ENCODE measurements at places on chromosomes 11 and 22. TPM values are rescaled to one million over a fixed set of nuclear protein-coding genes. Genes with fewer than 3 reads are reported as not detected.
A peak's percentile ranks its signal among the peaks of the same experiment; 100 is the strongest.

- H3K27ac ChIP-seq, result no peak overlapping the region
- no peak overlapping the region for H3K4me3 ChIP-seq
- H3K27me3 ChIP-seq, result peaks cover 28% of the 10 kb centered on the region
These were observed 23.4 kb upstream of the MPPED1 start for GRCh38 chr22:43388420-43388851.

- DNase-seq, result no peak
- peaks cover 4% of the 10 kb centered on the region for H3K4me1 ChIP-seq
- no peak overlapping the region for H3K27ac ChIP-seq
- H3K36me3 ChIP-seq, result no peaks in the 10 kb centered on the region
These were observed 27.2 kb downstream of the PHLDB1 start for GRCh38 chr11:118634431-118635236.

- H3K4me1 ChIP-seq, result peaks cover 19% of the 10 kb centered on the region
- H3K27me3 ChIP-seq, result no peaks in the 10 kb centered on the region
- no peak overlapping the region for H3K4me3 ChIP-seq
- DNase-seq, result no peak
- no peaks in the 10 kb centered on the region for H3K36me3 ChIP-seq
- no peak overlapping the region for H3K27ac ChIP-seq
These were observed 95.3 kb downstream of the MED15 start for GRCh38 chr22:20602609-20603164.

- H3K4me3 ChIP-seq, result no peak overlapping the region
- no peak for DNase-seq
- no peak overlapping the region for H3K27ac ChIP-seq
These were observed 3.6 kb downstream of the SSH3 start for GRCh38 chr11:67306769-67307544.

DNA sequence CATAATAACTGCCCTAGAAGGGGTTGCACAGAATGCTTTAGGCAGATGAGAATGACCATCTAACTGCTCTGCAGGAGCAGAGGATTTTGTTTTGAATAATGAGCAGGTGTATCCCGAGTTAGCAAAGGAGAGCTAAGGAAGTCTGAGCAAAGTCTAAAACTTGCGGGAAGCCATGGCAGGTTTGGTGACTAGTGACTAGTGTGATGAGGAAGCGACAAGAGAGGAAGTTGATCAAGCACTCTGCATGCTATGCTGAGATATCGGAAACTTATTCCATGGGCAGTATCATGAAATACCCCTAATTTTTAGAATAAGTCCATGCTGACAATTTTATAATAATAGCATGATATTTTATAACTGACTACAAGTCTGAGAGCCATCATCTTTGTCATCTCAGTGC lies 12.9 kb downstream of the OLFML1 start:
- H3K36me3 ChIP-seq, result no peaks in the 10 kb centered on the region
- no peak overlapping the region for H3K27ac ChIP-seq
- no peak overlapping the region for H3K4me3 ChIP-seq
- peaks cover 9% of the 10 kb centered on the region for H3K4me1 ChIP-seq
- no peak for DNase-seq

DNA sequence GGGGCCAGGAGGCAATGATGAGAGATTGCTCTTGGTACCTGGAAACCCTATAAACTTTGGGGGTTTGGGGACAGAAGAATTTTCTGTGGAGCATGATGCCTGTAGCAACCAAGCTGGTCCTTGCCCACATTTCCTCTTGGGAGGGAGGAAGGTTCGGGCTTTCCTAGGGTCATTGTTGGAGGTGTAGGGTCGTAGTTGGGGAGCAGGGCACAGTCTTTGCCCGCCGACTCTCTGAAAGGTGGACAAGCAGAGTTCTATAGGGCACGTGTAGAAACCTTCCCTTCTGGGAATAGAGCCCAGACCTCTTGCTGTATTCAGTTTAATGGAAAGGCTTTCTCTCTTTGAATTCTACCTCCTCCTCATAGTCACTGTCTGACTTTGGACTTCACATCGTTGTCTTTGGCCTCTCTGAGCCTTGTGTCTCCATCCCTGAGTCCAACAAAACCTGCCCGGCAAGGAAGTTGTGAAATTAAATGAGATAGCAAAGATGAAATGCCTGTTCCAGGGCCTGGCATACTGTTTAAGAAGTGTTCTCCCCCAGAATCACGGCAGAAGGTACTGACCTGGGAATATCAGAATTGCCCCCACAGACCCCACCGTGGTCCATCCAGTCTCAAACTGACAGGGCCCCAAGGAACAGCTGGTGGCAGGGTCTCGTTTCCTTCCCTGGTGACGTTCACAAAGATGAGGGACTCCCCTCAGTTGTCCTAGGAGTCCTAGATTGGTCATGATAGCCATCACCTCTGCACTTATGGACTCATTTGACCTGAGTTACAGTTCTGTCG lies 1.6 kb downstream of the PRDM11 start:
- peaks cover 10% of the 10 kb centered on the region for H3K27me3 ChIP-seq
- H3K36me3 ChIP-seq, result no peaks in the 10 kb centered on the region
- H3K27ac ChIP-seq, result no peak overlapping the region
- peaks cover 33% of the 10 kb centered on the region for H3K4me1 ChIP-seq
- peak overlapping the region; percentile 83 for H3K4me3 ChIP-seq
- DNase-seq, result no peak

DNA sequence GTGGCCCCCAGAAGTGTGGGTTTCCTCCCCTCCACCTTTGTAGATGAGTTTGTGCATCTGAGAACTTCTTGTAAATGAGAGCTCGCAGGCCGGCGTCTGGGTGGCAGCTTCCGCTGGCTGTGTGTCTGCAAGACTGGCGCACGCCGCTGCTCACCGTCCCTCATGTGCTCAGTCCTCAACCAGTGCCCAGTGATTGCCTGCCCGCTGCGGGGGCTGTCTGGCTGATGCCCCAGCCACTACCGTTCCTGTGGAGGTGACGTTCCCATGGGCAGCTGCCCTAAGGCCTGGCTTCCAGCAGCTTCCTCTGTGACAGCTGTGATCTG lies 8.8 kb downstream of the TBX1 start:
- H3K27ac ChIP-seq, result no peak overlapping the region
- no peak for DNase-seq
- H3K4me1 ChIP-seq, result no peaks in the 10 kb centered on the region
- H3K4me3 ChIP-seq, result no peak overlapping the region

DNA sequence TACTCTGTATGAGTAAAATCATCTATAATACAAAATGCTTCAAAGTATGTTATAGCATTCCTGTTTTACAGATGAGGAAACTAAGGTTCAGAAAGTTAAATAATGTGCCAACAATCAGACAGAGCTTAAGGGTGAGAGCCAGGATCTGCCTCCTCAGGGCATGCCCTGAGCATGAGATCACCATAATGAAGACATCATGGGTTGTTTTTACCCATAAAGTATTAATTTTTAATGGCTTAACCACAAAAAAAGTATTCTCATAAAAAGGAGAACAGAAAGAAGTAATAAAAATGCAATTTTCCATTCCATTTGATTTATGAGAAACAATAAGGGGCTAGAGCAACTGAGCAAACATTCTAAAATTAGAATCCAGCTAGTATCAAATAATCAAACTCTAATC lies 534.3 kb upstream of the ARHGAP42 start:
- peaks cover 5% of the 10 kb centered on the region for H3K36me3 ChIP-seq
- no peak for DNase-seq
- no peaks in the 10 kb centered on the region for H3K4me1 ChIP-seq
- H3K27ac ChIP-seq, result no peak overlapping the region
- no peaks in the 10 kb centered on the region for H3K27me3 ChIP-seq

- H3K27ac ChIP-seq, result no peak overlapping the region
- no peak overlapping the region for H3K4me3 ChIP-seq
- DNase-seq, result no peak
- no peaks in the 10 kb centered on the region for H3K4me1 ChIP-seq
These were observed 142.2 kb upstream of the SESN3 start for GRCh38 chr11:95373241-95373640.

GRCh38 chr11:40974186-40974795 lies 485.2 kb downstream of the LRRC4C start:
- no peak overlapping the region for H3K4me3 ChIP-seq
- no peak overlapping the region for H3K27ac ChIP-seq
- H3K4me1 ChIP-seq, result no peaks in the 10 kb centered on the region
- DNase-seq, result no peak
- no peaks in the 10 kb centered on the region for H3K27me3 ChIP-seq
- H3K36me3 ChIP-seq, result peaks cover 11% of the 10 kb centered on the region

DNA sequence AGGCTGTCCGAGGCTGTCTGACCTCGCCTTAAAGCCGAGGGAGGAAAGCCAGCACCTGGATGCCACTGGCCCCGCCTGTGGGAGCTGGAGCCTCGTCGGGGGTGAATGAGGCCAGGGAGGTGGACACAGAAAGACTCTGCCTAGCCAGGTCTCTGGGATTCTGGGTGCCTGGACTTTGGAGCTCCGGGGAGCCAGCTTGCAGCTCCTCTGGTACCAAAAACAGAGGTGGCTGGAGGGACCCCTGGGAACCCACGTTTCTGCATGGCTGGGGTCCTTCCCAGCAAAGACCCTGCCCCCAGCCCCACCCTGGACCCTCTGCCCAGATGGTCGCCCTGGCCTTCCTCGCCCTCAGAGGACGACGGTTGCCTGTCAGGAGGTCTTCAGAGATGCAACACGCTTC lies 239.7 kb downstream of the BRD1 start:
- no peaks in the 10 kb centered on the region for H3K27me3 ChIP-seq
- no peak overlapping the region for H3K4me3 ChIP-seq
- H3K36me3 ChIP-seq, result no peaks in the 10 kb centered on the region
- no peak for DNase-seq
- H3K27ac ChIP-seq, result no peak overlapping the region

DNA sequence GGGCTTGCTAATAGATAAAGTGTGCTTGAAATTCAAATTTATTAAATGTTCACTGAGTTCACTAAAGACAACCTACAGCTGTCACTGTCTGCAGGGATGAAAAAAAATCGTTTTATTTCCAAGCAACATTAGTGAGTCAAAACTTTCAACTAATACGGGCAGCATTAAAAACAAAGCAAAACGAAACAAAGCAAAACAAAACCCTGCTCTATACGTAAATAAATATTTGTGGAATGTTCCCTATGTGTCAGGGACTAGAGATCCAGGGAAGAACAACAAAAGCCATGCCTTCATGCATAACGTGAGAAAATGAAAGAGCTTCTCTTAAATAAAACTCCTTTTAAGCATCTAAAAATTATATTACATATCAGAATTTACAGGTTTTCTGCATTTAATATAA lies 553 bp downstream of the NAALAD2 start:
- DNase-seq, result no peak
- H3K27me3 ChIP-seq, result peaks cover 26% of the 10 kb centered on the region
- no peak overlapping the region for H3K27ac ChIP-seq
- peaks cover 8% of the 10 kb centered on the region for H3K36me3 ChIP-seq
- no peak overlapping the region for H3K4me3 ChIP-seq

DNA sequence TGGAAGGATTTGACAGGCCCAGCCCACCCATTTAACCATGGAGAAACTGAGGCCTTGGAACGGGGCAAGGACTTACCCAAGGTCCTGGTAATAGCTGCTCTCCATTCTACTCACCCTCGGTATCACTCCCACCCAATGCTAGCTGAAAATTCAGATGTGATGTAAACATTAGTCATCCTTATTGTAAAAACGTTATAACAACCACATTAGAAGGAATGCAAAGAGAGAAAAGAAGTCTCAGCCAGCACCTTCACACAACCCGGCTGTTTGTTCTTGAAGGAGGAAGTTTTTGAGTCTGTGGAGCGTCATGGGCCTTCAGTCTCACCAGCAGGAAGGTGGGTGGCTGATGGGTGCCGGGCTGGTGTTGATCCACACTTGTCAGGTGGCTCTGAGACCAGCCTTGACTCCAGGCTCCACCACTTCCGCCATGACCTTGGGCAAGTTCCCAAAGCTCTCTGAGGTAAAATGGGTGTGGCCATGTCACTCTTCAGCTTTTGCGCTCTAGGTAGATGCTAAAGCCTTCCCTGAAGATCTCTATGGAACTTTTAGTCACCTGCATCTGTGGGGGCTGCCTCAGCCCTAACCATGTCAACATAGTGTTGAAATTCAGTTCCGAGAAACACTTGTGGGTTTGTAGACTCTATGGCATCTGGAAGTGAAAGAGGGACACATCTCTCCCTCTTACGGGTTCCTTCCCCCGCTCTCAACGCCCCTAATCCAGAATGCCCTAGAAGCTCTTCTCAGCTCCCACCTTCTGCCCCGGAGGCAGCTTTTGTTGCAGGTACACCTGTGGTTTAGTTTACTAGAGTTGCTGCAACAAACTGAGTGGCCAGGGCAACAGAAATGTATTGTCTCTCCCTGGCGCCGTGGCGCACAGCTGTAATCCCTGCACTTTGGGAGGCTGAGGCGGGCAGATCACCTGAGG lies 14.8 kb downstream of the CD6 start:
- H3K36me3 ChIP-seq, result no peaks in the 10 kb centered on the region
- no peaks in the 10 kb centered on the region for H3K27me3 ChIP-seq
- H3K27ac ChIP-seq, result peak overlapping the region; percentile 83
- DNase-seq, result peak; percentile 62

- no peak for DNase-seq
- no peaks in the 10 kb centered on the region for H3K27me3 ChIP-seq
- H3K4me1 ChIP-seq, result no peaks in the 10 kb centered on the region
- H3K27ac ChIP-seq, result no peak overlapping the region
- H3K4me3 ChIP-seq, result no peak overlapping the region
These were observed 123.8 kb upstream of the CCDC179 start for GRCh38 chr11:22984045-22984444.

DNA sequence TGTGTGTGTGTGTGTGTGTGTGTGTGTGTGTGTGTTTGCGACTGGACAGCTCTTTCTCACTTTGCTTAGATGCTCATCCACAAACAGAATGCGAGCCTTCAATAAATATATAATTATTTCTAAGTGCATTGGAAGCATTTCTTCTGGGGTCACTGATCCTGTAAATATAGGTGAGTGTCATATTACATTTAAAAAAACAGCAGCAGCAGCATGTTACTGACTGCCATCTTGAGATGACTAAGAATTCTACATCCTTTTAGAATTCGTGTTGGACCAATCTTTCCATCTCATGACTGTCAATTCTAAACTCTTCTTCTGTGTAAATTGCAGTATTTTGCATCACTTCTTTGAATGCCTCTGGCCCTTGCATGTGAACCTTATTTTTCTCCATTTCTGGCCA lies 238.0 kb upstream of the DDI1 start:
- DNase-seq, result no peak
- no peak overlapping the region for H3K4me3 ChIP-seq
- H3K4me1 ChIP-seq, result no peaks in the 10 kb centered on the region
- H3K27ac ChIP-seq, result no peak overlapping the region

DNA sequence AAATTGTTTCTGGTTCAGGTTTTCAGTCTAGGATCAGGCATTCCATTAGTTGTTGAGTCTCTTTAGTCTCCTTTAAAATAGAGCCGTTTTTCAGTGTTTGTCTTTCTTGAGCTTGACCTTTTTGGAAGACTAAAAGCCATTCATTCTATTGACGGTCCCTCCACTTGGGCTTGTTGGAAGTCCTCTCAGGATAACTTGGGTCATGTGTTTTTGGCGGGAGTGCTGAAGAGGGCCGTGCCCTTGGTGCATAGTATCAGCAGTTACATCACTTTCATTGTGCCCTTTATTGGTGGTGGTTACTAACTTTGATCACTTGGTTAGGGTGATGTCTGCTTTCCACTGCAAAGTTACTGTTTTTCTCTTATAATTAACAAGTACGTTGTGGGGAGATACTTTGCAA lies 20.8 kb downstream of the CECR2 start:
- peaks cover 7% of the 10 kb centered on the region for H3K27me3 ChIP-seq
- H3K36me3 ChIP-seq, result no peaks in the 10 kb centered on the region
- no peak overlapping the region for H3K4me3 ChIP-seq
- no peaks in the 10 kb centered on the region for H3K4me1 ChIP-seq
- H3K27ac ChIP-seq, result no peak overlapping the region

SLC17A6 gene
- total RNA-seq, result not detected

GLYAT gene
- total RNA-seq, result not detected

CCDC116 gene
- total RNA-seq, result 2.0 TPM

AKIP1 gene
- 18.0 TPM for total RNA-seq

IL18BP gene
- total RNA-seq, result 20.6 TPM

MAJIN gene
- not detected for total RNA-seq

Measured in natural killer cell treated with Interleukin-12 subunit alpha and Interleukin-12 subunit beta and Interleukin-15 and Interleukin-18, amount 100 ng/mL, for 72 hours (primary cell).